A549 (cell line): ENCODE measurements at places on chromosomes 5 and 9.

- DNase-seq, result no peak
Observed at GRCh38 chr9:108967916-108968315, 33.7 kb downstream of the ABITRAM start.

- peak; percentile 66 for DNase-seq
Observed at GRCh38 chr5:56183506-56183905, 49.6 kb downstream of the ANKRD55 start.

- DNase-seq, result no peak
Observed at GRCh38 chr5:56557198-56557597, 258.2 kb upstream of the MAP3K1 start.

- no peak for DNase-seq
Observed at GRCh38 chr5:163623986-163624385, 118.6 kb downstream of the MAT2B start.

DNA sequence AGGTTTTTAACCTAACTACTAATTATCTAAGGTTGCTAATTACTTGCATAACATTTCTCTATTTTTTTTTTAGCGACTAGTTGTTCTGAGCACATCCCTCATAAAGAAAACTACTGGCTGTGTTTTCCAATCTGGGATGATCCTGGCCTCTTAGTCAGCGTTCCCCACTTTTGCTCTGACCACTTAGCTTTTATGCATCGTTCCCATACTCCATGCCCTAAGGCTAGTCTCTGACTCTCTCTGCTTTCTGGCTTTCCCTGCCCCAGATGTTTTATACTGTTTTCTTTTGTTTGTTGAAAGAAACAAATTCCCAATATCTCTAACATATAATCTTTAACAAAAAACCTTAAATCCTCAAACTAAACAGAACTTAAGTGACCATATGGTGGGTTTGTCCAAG, 217.9 kb downstream of the SPATA31D1 start:
- DNase-seq, result no peak
